Osteoblast (primary cell): ENCODE measurements at places on chromosomes 7 and 10.

DNA sequence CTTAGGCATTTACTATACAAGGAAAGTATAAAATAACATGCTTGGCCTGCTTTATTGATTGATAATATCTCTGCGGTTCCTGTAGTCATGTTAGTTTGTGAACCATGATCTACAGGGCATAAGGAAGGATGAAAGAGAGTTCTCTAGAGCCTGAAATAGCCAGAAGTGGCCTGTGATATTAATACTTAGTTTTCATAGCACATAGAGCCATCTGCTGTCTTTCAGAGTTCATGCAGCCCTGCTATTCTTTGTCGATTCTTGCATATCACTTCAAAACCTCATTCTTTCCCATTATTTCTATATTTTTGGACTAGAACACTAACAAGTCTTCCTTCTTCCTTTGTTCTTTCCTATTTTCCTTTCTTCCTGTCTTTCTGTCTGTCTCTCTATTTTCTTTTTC is 26.4 kb upstream of the PRKG1 start:
- DNase-seq = no peak

GRCh38 chr7:135316648-135317313 is 83.1 kb downstream of the STRA8 start:
- DNase-seq = no peak

DNA sequence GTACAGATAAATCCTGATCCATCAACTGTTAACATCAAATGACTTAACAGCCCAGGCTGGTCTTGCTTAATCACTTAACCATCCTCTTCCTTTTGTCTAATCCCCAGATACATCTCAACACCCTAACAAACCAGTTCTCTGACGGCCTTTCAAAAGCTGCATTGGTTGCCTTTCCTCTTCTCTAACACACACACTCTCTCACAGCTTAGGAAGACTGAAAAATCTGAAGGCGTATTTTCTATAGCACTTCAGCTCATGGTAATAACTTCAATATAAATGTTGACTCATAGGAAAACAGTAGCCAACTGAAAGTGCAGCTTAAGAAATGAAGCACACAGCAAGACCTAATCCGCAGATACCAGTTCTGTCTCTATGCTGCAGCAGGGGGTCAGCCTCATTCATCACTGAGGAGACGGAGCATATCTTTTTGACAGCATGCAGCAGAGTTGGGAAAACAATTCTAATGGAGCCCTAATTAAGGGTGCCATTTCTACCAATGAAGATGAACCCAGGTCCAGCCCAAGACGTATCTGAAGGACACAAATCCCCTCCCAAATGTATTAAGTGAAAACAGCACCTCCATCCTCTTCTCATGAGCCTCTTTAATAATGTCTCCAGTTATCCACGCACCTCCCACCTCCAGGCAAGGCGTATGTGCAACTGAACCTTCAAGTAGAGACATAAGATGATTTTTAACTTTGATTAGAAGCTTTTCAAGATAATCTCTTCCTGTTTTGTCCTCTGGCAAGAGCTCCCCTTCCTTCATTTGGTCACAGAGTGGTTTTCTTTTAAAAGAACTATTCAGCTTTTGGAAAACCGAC is 211.7 kb upstream of the NFE2L3 start:
- DNase-seq = no peak

- no peak for DNase-seq
These were observed 43.1 kb downstream of the CCDC71L start for GRCh38 chr7:106617860-106618259.

DNA sequence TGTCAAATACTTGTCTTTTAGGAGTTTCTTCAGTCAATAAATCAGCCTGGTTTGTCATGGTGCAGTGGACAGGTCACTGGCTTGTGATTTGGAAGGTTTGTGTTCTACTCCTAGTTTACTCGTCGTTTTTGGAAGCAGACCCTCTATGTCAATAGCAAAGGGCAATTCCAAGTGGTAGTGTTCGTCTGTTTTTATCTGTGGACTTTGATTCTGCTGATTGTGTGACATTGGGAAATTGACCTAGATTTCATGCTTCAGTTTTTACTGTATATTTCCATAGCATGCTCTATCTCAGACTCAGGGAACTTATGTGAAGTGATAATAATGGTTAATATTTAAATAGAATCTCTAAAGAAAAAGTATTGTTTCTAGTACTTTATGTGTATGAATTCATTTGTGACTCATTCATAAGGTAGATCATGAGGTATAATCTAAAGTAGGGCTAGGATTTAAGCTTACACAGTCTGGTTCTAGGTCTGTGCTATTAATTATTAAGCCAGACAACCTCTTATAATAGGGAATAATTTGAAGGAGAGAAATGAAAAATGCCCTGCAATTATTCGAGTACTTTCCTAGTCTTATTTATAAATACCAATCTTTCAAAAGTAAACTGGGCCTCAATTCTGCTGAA is 198.1 kb downstream of the REEP3 start:
- DNase-seq = no peak
